Colonic mucosa (tissue), 4 donors: ENCODE measurements at places on chromosomes 16 and 17. TPM values are rescaled to one million over a fixed set of nuclear protein-coding genes. Genes with fewer than 3 reads are reported as not detected.
A peak's percentile ranks its signal among the peaks of the same experiment; 100 is the strongest.

- H3K4me1 ChIP-seq = peaks cover 3% of the 10 kb centered on the region
- H3K36me3 ChIP-seq = peaks cover 21% of the 10 kb centered on the region
- peak overlapping the region; percentile 72 for H3K27ac ChIP-seq
Observed at GRCh38 chr17:75036643-75037268, 10.0 kb downstream of the ATP5PD start.

DNA sequence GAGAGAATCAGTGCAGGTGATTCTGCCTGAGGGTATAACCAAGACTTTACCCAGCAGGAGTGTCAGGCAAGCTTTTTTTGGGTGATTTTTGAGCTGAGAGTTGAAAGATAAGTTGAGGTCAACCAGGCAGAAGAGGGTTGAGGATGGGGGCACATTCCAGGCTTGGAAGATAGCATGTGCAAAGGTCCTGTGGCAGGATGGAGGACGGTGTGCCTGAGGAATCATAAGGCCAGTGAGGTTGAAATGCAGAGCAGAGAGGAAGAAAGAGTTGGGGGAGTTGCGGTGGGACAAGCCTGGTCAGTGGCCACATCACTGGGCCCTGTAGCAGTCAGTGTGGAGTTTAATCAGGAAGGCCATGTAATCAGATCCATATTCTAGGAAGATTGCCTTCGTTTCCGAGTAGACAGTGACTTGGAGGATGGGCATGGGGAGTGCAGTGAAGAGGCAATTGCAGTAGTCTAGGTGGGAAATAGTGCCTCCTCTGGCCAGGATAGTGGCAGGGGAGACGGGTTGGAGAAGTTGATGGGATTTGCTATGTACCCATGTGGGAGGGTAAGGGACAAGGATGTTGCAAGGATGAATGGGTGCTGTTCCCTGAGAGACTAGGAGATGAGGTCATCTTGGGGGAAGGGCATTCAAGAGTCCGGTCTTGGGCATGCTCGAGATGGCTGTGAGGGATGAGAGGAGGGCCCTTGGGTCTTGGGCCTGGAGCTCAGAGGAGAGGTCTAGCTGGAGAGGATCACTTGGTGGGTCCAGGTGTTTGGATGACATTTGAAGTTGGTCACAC, 3.9 kb downstream of the PLEKHG4 start:
- H3K36me3 ChIP-seq = no peaks in the 10 kb centered on the region
- H3K4me1 ChIP-seq = no peaks in the 10 kb centered on the region
- H3K27ac ChIP-seq = no peak overlapping the region
- no peak for DNase-seq
- H3K27me3 ChIP-seq = no peaks in the 10 kb centered on the region
- H3K4me3 ChIP-seq = no peak overlapping the region

- no peaks in the 10 kb centered on the region for H3K27me3 ChIP-seq
- DNase-seq = no peak
- no peaks in the 10 kb centered on the region for H3K36me3 ChIP-seq
- H3K27ac ChIP-seq = no peak overlapping the region
- no peaks in the 10 kb centered on the region for H3K4me1 ChIP-seq
Observed at GRCh38 chr16:24683847-24684493, 45.5 kb upstream of the TNRC6A start.

TLCD3B gene
- total RNA-seq = 0.16 TPM
